NCI-H1417 treated with DMSO at 0.1 percent for 48 hours (cell line): ENCODE measurements at places on chromosomes 4 and X.

DNA sequence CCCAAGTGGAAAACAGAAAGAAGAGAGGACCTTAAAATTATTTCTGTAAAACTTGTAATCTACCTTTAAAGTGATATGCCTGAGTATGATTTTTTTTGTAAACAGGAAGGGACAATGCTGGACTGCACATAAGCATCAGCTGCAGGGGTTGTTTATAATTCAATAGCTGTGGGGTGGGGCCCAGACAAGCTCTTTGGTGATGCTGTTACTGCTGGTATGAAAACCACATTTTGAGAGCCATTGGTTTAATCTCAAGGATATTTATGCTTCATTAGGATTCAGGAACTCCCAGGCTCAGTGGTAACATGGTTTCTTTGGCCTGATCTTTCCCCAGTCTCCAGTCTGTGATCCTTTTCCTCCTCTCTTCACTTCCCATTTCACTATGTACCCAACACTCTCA lies 34.3 kb upstream of the GRPR start:
- DNase-seq: no peak

DNA sequence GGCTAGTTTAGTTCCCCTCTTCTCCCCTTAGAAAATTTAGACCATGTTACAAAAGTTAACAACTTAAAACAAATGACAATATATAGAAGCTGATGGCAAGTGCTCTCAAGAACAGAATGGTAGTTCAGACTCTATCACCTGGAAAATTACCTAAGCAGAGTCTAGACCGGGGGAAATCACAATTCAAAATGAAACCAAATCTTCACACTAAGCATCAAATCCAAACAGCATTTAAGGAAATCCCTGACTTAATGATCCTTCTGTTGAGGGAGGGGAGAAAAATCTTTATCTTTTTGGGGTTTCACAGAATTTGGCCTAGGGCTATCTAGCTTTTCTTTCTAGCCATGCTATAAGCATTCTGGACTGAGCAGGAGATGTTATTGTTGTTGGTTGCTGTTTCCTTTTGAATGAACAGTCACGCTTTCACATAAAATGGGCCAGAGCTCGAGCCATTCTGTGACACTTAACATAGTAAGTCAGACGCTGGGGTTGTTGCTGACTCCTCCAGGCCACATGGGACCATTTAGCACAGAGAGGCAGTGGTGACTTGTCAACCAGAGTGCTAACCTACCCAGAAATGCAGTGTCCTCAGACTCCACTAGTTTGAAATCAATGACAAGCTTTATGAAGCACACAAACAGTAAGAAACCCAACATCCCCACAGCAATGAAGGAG lies 16.0 kb upstream of the LSM6 start:
- no peak for DNase-seq

GRCh38 chrX:65925592-65925991 lies 114.3 kb downstream of the VSIG4 start:
- DNase-seq: no peak

- DNase-seq: no peak
These were observed 48.5 kb downstream of the KLHL8 start for GRCh38 chr4:87171944-87172343.

- DNase-seq: no peak
These were observed 782.5 kb downstream of the FAT4 start for GRCh38 chr4:126097155-126097799.
